ENCODE measurements at places on chromosomes 1 and 21.

- DNase-seq = no peak
Measured at GRCh38 chr21:42864815-42865775, 14.2 kb downstream of the WDR4 start.

GRCh38 chr21:41510500-41510899, 2.5 kb upstream of the TMPRSS2 start:
- peak; percentile 84 for DNase-seq

- peak; percentile 82 for DNase-seq
Measured at GRCh38 chr1:64469977-64470664, at the start of gene CACHD1. TSS of gene CACHD1 (plus strand) at chr1:64470129. CDS start at chr1:64470745, 616 bp downstream.

DNA sequence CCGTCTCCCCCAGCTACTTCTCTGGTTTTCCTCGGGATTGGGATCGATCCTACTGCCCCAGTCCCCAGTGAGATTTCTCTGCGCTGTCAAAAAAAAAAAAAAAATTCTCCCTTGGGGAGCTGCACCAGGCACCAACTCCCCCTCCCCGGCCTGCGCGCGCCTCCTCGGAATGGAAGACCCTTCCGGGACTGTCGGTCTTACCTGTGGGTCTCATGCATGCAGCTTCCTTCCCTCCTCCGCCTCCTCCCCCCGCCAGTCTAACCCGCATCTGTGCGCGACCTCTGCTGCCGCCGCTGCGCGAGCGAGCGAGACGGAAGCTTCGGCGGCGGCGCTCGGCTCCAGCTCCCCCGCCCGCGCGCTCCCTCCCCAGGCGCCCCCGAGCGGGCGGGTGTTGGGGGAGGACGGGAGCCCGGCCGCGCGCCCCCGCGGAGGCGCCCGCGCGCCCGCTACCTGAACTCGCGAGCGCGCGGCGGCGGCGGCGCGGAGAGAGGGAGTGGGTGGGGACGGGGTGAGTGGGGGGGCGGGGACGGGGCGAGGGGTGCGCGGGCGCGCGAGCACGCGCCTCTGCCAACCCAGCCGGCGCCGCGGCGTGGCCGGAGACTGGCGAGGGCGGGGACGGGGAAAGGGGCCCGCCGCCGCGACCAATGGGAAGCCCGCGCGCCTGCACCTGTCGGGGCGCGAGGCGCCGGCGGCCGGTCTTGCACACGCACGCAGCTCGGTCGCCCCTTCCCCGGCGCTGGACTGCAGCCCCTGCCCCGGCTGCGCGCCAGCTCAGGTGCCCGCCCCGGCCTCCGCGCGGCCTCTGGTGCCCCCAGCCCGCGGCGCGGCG, at the start of gene SUSD4:
TSS of gene SUSD4 (minus strand) at position 321 of the 829 bp plus-strand sequence. CDS start 751 bp downstream, outside the sequence.
- peak; percentile 72 for DNase-seq

GRCh38 chr1:190286111-190286510, 191.6 kb downstream of the BRINP3 start:
- DNase-seq = no peak

DNA sequence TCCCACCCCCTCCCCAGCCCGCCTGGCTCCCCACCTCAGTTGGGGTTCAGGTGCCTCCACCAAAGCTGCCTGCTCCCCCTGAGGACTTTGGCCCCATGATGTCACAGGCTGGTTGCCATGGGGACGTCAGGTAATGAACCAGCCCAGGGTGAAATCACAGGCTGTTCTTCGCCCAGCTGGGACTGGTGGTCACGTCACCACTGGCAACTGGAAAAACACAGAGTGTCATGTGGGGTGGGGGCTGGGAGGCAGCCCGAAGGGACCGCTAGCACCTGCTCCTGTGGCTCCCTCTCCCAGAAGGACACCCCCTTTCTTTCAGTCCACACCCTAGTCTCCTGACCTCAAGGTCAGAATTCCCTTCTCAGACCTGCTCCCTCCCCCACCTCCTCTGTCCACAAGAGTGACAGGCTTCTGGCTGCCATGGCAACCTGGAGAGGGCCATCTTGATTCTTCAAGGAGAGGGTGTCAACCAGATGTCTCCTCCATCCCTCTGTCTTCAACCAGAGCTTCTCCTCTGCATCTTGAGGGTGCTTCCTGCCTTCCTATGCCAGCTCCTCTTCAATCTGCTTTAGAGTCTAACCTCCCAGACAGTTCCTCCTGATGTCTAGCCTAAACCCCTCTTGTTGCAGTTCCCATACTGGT, 6.2 kb downstream of the FAM131C start:
- peak; percentile 96 for DNase-seq

- DNase-seq = no peak
Measured at GRCh38 chr1:209552406-209553264, 30.9 kb upstream of the CAMK1G start.

GRCh38 chr1:241034203-241034936, 322.6 kb downstream of the RGS7 start:
- DNase-seq = no peak

GRCh38 chr1:184185347-184185746, 133.8 kb downstream of the TSEN15 start:
- no peak for DNase-seq

- DNase-seq = no peak
Measured at GRCh38 chr1:170680428-170680827, 16.5 kb downstream of the PRRX1 start.

GRCh38 chr21:32403201-32403777, 9.2 kb upstream of the EVA1C start:
- DNase-seq = peak; percentile 66

- DNase-seq = no peak
Measured at GRCh38 chr21:41133874-41134522, 34.0 kb upstream of the BACE2 start.

- no peak for DNase-seq
Measured at GRCh38 chr1:177569476-177569875, 398.7 kb downstream of the BRINP2 start.

DNA sequence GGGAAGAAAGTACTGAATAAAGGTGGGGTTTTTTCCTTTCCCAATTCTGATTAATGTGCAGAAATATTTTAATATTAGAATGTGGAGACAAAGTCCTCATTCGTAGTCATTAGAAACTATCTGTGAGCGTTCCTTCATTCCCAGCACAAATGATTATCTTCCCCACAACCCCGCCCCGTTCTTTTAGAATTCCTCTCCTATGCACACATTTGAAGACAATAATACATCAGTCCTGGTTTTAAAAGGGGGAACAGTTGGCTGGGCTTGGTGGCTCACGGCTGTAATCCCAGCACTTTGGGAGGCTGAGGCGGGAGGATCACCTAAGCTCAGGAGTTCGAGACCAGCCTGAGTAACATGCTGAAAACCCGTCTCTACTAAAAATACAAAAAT, 876 bp downstream of the ALDH9A1 start:
- DNase-seq = no peak

DNA sequence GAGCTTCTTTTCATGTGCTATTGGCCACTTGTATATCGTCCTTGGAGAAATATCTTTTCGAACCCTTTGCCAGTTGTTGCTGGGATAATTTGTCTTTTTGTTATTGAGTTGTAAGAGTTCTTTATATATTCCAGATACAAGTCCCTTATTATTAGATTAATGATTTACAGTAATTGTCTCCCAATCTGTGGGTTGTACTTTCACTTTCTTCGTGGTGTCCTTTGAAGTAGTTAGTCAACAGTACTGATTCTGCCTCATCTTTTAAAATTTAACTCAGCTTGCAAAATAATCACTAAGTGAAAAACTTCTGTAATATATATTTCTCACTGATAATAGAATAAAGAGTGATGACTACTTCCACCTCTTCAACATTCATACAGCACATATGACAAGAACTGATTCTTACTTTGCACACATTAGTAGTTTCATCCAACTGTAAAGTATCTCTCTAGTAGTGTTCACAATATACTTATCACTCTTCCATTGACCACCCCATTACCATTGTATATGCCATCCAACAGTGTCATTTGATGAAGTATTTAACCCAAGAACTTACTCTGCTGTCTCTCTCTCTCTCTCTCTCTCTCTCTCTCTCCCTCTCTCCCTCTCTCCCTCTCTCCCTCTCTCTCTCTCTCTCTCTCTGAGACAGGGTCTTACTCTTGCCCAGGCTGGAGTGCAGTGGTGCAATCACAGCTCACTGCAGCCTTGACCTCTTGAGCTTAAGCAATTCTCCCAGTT, 104.2 kb upstream of the DMRTA2 start:
- no peak for DNase-seq
